ENCODE measurements at places on chromosomes 16 and 17.

DNA sequence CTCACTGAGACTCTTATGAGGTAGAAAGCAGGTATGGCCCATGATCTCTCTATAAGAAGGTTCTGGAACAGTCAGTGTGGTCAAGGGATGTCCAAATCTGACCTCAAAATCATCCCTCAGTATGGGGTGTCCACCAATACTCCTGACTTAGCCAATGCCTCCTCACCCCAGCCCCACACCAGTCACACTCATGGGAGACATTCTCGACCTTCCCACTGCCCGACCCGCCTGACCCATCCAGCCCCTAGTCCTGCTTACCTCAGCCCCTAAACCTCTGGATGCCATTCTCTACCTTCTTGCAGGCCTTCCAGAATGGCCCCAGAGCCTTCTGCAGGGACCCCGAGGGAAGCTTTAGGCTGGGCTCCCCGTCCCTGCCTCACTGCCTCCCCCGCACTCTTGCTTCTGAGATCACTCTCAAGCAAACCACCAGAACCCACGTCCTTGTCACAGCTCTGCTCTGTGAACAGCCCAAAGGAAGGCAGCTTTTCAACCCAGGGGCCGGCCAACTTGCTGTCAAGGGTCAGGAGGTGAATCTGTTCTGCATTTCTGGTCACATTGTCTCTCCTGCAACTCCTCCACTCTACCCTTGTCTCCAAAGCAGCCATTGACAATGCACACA is 44.9 kb upstream of the RBFOX3 start:
- DNase-seq = no peak

- no peak for DNase-seq
Measured at GRCh38 chr17:2899906-2900305, 103.7 kb downstream of the RAP1GAP2 start.

- no peak for DNase-seq
Measured at GRCh38 chr17:33892717-33893591, 362.1 kb upstream of the CCL2 start.

DNA sequence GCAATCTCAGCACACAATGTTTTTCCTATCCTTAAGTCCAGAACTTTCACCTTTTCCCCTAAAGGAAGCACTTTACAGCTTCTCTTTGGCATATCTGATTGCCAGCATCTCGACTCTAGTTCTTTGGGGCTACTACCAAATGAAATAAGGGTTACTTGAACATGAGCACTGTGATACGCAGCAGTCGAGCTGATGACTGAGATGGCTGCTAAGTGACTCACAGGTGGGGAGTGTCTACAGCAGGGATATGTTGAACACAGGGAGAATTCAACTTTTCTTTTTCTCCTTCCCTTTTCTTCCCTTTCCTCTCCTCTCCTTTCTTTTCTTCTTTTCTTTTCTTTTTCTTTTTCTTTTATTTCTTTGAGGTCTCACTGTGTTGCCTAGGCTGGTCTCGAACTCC is 334.8 kb downstream of the MAF start:
- no peak for DNase-seq

DNA sequence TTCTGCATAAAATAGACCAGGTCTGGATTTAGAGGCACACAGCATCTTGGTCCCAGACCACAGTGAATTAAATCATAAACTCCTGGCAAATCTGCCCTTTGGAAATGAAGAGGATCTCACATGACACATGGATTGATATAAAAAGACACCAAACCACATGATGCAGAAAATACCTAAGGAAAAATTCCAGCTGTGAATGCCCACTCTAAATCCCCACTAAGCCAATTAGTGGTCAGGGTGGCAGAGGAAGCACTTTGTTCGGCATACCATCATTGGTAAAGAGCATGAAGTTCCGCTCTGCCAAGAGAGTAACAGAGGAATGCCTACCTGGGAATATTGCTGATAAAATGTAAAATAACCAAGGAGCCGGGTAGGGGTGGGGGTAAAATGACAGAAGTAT is 32.4 kb upstream of the NOL11 start:
- DNase-seq = no peak

- DNase-seq = no peak
Measured at GRCh38 chr17:28926366-28926765, 23.5 kb upstream of the DHRS13 start.

GRCh38 chr16:85133290-85133599 is 21.0 kb upstream of the CIBAR2 start:
- DNase-seq = no peak

GRCh38 chr17:34703533-34703932 is 124.2 kb downstream of the TMEM132E start:
- DNase-seq = no peak

- DNase-seq = no peak
Measured at GRCh38 chr17:72710202-72710601, 382.3 kb downstream of the SLC39A11 start.

DNA sequence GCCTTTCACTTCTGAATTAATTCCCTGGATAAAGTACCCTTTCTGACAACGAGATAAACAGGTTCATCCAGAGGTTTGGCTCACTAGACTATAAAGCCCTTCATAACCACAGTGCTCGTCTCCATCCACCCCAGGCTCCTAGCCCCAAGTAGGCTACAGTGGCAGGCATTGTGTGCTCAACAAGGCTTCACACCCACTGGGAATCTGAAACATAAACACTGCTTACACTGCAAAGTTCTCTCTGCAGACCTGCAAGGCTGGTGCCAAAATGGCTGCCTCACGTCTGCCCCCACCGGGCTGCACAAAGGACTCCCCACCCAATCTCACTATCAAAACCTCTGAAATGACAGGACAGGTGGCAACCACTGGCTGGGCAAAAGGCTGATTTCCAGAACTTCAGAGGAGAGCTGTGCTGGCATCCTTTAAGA is 5.1 kb upstream of the HLF start:
- no peak for DNase-seq

GRCh38 chr17:81510785-81511553 is 1.6 kb downstream of the ACTG1 start:
- DNase-seq = no peak

- DNase-seq = no peak
Measured at GRCh38 chr16:75267631-75268264, 16.3 kb upstream of the BCAR1 start.

DNA sequence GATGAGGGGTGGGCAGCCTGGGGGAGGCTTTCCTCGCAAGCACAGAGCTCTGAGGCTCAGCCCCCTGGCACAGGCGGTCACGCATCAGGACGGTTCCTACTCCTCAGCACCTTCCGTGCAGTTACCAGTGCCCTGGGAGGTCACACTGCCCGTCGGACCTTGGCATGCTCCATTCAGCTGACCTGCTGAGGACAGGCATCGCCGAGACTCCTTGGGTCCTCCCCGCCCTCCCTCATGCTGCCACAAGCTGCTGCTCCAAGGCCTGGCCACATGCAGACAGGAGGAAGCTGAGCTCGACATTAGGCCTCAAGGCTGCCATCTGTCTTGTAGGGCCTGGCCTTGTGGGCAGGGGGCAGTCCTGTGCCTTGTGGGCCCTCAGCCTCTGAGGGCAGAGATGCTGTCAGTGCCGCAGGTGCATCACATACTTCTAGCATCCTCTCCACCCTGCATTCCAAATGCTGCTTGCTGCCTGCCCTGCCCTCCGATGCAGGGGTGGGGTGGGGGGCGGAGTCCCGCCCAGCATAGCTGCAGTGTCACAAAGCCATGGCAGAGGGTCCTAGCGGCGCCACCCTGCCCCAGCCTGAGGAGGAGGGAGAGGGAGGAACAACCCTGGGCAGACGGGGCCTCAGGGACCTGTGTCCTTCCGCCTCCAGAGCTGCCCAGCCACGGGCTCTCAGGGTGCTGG is 9.3 kb downstream of the C16orf90 start:
- no peak for DNase-seq

DNA sequence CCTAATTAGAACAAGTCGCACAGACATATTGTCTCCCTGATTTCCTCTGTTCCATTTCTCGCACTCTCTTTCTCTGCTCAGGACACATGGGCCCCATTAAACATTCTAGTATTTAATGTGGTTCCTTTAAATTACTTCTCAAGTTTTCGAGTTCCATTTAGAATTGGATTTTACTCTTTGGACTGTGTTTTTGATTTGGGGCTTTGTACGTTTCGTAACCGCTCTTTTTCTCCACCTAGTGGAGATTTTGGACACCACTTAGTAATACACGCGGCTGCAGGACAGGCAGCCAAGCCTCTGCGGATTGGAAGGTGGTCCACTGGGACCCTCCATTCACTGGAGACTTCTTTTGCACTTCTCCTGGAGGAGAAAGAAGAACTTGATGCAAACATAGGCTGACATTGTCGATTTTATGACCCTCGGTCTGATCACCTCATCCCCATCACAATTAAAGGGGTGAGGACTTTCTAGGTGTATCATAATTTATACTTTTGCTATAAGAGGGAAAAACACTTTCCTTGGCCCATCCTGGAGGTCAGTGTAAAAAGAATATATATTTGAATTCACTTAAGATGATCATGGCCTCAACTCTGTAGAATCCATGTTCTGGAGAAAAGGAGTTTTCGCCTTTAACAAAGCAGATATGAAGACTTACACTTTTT is 85.7 kb downstream of the NOG start:
- DNase-seq = no peak

DNA sequence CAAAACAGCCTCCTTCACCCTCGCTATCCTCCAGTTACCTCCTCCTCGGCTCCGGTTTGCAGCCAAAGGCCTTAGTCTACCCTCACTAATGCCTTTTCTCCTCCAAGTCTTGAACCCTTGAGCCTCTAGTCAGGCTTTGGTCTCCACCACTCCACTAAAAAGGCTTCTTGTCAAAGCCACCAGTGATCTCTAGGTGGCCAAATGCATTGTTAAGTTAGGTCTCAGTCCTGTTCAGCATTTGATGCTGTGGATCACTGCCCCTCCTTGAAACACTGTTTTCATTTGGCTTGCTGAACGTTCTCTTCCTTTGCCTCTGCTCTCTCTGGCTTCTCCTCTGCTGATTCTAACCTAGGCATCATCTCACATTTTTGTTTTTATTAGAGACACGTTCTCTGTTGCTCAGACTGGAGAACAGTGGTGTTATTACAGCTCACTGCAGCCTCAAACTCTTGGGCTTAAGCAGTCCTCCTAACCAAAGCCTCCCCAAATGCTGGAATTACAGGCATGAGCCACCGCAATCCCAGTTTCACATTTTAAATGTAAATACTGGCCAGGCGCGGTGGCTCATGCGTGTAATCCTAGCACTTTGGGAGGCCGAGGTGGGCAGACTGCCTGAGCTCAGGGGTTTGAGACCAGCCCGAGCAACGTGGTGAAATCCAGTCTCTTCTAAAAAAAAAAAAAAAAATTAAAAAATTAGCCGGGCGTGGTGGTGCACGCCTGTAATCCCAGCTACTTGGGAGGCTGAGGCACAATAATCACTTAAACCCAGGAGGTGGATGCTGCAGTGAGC is 1.1 kb downstream of the SGF29 start:
- no peak for DNase-seq

DNA sequence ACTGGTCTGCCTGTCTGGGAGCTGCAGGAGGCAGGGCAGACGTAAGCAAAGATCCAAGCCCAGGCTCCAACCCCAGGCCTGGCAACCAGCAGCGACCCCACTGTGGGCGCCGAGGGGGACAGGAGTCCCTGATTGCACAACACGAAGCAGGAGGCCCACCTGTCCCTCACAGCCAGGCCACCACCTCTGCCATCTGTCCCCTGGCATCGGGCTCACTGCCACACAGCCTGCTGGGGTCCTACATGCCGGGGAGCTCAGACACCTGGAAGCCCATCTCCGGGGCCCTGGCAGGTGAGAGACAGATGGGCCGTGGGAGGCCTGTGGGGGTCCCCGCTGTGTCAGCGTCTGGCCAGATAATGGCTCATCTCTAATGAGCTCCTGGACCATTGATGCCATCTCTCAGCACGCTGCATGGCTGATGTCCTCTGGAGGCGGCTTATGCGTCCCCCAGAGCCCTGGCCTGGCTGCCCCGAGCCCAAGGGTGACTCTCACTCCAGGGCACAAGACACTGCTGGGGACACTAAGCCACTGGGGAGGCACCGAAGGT is 11.3 kb upstream of the RASD1 start:
- no peak for DNase-seq

DNA sequence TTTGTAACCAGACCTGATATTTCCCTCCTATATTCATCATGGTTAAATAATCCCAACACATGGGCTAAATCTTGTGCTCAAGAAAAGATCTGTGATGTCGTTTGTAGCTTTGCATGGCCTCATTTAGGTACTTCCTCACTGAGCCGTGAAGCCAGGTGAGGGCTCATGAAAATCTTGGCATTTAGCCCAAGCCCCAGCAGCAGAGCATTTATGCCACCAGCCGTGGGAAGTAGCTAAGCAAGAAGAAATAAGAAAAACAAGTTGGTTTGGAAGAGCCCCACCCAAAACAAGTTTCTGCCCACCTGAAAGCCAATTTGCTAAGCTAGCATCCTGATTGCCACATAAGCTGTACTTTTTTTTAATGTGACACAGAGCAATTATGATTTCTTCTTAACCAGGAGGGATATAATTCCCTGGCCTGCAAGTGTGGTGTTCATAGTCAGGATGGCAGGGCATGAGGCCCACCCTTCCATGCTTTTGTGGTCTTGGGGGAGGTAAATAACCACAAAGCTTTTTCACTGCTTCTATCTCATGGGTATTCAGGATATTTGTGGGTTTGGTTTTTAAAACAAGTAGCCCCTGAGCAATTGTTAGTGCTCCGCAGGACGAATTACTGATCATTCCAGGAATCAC is 10.5 kb downstream of the TMIGD1 start:
- DNase-seq = no peak

GRCh38 chr16:21952040-21952792 is 945 bp upstream of the UQCRC2 start:
- peak; percentile 54 for DNase-seq

DNA sequence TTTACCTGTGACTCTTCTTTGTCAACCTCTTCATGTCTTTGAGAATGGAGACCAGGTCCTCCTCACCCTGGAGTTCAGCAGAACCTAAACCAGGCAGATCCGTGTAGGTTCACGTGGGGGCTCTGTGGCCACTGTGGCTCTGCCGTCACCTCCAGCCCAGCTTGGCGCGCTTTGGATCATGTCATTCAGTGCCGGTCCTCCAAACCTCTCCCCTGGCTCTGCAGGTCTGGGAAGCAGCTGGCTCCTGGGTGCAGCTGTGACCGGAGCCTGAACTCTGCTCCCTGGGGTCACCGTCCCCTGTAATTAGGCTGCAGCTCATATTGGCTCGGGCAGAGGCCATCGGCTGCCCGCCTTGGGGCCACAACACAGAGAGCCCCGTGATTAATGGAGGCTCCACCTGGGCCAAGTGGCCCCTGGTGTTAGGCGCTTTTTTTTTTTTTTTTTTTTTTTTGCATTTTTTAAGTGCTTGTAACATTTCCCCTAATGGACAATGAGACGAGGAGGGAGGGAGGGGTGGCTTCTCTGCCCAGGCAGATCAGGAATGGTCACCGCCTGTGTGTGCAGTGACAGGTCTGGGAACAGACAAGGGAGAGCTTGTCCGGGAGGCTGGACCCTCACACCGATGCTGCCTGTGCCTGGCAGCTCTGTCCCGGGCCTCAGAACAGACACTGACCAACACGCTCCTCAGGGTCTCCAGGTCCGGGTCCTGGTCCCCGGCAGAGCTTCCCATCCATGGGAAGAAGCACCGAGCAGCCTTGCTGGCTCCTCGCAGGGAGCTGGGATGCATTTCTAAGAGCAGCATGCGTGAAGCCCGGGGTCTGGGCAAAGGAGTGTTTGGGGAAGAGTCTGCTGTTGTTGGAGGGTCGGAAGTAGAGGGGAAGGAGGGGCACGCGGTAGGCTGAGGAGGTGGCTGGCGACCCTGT is 247.9 kb downstream of the SEC14L1 start:
- DNase-seq = no peak
